ENCODE measurements at places on chromosomes 1 and 21.

DNA sequence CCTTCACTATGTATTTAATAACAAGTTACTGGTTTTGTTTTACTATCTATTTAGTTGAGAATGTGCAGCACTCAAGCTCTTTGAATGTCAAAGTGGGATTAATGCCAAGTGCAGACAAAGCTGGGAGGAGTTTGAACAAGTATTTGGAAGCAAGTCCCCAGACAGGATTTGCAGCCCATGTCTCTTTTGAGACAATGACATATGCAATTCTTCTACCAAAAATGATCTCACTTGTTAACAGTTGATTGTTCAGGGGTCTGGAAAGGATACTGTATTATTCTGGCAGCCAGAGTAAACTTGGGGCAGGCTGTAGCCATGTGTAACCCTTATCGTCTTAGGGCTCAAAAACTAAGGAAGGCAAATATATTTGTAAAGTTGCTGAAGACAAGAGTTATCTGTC lies 15.8 kb downstream of the COLGALT2 start:
- DNase-seq: no peak

- DNase-seq: no peak
Observed at GRCh38 chr1:19038732-19039131, 82.3 kb upstream of the IFFO2 start.

- no peak for DNase-seq
Observed at GRCh38 chr1:210061992-210062391, 124.0 kb downstream of the SYT14 start.

DNA sequence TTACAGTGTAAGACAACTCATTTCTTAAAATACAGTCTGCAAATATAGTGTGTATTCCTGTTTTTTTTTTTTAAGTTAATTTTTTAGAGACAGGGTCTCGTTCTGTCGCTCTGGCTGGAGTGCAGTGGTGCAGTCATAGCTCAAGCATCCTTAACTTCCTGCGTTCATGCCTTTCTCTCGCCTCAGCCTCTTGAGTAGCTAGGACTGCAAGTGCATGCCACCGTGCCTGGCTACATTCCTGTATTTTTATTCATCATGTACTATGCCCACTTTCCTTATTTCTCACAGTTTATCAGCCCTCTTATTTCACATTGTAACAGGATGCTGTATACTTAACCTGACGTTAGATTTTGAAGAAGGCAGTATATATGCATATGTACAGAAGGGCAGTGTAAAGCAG lies 26.7 kb downstream of the MIER1 start:
- DNase-seq: no peak

GRCh38 chr1:240100371-240100934 lies 8.8 kb downstream of the FMN2 start:
- DNase-seq: no peak

Data from NAMALWA (cell line).